ENCODE measurements at places on chromosomes 3 and 15.

- peak; percentile 63 for DNase-seq
Observed at GRCh38 chr3:146072824-146073223, 88.2 kb downstream of the PLOD2 start.

- no peak for DNase-seq
Observed at GRCh38 chr3:111714305-111714704, 119.2 kb upstream of the ZBED2 start.

- DNase-seq, result peak; percentile 98
Observed at GRCh38 chr3:27326629-27327545, 42.3 kb downstream of the NEK10 start.

GRCh38 chr3:35789042-35789831 lies 149.9 kb downstream of the ARPP21 start:
- DNase-seq, result no peak

DNA sequence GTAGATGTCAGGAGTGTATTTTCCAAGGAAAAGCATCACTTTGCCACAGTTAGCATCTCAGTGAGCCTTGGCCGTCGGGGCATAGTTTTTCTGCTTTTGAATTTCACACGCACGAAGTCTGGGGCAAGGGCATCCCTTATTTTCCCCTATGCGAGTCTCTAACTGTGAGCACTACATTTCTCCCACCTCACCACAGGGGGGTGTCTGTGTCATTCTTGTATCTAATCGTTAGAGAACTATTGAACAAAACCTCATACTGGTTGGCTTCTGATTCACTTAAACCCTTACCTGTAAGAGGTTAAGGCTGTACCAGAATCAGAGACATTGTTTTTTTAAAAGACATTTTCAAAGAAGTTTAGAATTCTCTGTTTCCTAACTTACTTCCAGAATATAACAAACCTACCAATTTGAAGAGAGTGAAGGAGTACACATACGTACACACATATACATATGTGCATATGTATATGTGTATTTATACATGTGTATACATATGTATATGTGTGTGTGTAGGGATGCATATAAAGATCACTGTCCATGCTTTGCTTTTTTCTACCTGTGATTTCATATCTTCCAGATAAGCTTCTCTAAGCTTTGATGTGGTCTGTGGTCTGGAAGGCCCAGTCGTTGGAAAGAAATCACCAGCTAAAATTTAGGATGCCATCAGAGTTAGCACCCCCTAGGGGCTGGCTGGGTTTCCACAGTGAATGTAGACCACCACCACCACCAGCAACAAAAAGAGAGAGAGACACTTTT lies 49.4 kb downstream of the MYZAP start:
- DNase-seq, result peak; percentile 13

DNA sequence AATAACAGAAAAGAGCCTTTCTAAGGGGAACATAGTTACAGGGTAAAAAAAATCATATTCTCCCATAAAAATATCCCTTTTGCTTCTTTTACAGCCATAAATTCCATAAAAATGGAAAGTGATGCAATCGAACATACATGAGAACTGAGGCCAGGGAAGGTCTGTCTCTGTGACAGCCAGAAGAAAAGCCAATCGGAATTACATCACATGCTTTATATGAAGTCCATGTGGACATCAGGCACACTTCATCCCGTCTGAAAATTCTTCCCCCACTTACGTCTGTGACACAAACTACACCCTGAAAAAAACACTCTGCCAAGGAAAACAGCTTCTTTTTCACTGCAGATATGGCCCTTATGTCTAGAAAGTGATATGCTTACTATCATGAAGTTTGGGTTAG lies 323.5 kb downstream of the ERC2 start:
- peak; percentile 86 for DNase-seq

- no peak for DNase-seq
Observed at GRCh38 chr3:156575641-156576040, 20.7 kb upstream of the SSR3 start.

DNA sequence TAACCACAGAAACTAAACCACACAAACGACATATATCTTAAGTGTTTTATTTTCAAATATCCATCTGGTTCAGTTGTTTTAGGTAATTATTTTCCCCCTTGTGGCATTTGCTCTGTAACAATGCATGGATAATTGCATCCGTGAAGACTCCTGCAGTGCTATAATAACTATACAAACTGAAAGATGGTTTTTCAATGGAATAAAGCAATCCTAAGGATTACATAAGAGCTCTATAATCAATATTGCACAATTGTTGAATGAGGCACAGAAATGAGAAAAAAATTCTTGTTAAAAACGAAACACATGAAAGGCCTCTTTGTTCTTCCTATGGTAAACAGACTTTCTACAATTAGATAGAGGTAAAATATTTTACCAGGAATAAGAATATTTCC lies 446.0 kb upstream of the EPHA3 start:
- no peak for DNase-seq

Data from fibroblast of lung (primary cell).